ENCODE measurements at places on chromosomes 2 and 18.

DNA sequence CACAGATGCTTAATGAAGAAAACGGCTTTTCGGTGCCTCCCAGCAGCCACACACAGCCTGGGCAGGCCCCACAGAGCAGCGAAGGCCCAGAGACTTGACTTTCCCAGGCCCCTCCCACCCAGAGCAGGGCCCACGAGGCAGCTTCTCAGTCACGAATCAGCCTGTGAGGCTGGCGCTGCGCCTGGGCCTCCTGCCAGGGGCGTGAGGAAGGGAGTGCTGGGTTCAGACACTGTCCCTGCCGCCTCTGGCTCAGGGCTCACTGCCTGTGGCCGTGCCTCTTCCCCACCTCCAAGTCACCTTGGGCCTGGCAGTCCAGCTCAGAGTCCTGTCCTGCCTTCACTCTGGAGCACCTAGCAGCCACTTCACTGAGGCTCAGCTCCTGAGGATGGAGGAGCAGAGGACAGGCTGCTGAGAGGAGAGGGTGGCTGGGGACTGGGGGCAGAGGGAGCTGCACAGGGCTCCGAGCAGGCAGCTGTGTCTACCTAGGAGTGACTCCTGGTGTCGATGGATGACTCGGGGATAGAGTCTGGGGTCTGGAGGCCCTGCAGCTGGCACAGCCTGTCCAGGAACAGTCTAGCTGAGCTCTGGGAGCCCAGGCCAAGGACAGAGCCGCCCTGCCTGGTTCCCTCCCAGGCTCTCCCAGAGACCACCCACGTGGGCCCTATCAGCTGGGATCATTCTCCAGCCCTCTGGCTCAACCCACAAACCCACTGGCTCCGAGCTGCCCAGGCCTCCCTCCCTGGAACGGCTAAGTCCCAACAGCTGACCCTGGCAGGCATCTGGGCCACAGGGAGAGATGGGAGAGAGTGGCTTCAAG is 36.4 kb upstream of the FOSL2 start:
- DNase-seq = peak; percentile 62

DNA sequence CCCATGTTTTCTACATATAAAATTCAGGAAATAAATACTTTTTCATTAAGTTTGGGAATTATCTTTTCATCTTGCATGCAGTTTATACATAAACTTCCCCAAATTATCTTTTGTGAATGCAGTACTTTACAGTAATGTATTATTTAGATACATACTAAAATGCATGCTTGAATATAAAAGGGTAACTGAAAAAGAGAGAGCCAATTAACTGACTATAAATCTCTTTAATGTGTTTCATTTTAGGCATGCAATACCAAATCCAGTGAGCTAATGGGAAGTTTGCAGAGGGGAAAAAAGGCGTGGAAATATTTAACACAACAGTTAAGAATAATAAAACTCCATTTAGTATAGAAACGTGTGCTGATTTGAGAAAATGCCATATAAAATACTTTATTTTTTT is 39.2 kb downstream of the COL4A4 start:
- no peak for DNase-seq

GRCh38 chr2:1997409-1997808 is 253.1 kb upstream of the PXDN start:
- DNase-seq = no peak

DNA sequence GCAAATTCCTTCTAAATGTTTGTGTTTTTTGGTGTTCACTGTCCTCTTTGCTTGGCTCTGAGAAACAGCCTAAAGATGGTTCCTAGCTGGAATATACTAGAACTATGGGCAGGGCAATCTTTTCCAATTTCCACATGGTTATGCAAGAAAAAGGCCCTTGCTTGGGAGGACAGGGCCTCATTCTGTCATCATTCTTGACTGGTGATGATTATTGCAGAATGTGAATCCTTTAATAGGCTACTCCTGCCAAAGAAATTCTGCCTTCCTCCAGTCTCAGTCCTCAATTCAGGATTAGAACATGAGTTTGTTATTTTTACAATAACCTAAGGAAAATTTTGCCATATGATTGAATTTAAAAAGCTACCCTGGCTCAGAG is 218.7 kb downstream of the HNMT start:
- DNase-seq = no peak

DNA sequence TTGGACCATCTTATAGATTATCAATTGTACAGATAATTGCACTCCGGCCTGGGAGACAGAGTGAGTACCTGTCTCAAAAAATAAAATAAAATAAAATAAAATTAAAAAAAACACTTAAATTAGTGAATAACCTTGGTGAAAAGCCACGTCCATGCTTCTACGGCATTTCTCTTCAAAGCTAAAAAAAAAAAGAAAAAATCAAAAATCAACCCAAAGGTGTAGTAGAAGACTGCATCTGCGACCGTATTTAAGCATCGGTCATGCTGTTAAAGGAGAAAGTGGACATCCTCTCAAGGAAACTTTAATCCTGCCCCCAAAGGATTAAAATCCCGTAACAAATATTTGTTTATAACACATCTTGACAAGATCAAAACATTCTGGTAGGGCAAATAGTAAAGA is 350 bp upstream of the RNF138 start:
- no peak for DNase-seq

All from NCI-H1092 treated with DMSO at 0.1 percent for 48 hours (cell line).